Karpas-422 (cell line): ENCODE measurements at places on chromosomes 3 and 15.

DNA sequence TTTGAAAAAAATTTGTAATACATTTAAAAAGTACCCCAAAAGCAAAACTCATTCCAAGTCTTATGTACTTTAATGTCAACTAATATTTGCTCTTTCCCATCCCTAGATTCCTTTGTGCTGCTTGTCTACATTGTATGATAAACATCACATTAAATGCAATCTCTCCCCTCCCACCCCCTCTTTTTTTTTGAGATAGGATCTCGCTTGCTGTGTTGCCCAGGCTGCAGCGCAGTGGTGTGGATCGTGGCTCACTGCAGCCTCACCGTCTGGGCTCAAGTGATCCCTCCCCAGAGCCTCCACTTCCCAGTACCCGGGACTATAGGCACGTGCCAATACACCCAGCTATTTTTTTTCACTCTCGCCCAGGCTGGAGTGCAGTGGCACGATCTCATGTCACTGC is 12.6 kb downstream of the MAP2K1 start:
- no peak overlapping the region for H3K4me3 ChIP-seq
- no peak for DNase-seq
- H3K27me3 ChIP-seq = no peaks in the 10 kb centered on the region
- H3K27ac ChIP-seq = no peak overlapping the region
- H3K4me1 ChIP-seq = peaks cover 54% of the 10 kb centered on the region
- H3K36me3 ChIP-seq = peaks cover 11% of the 10 kb centered on the region; the same call in 1 of the 2 replicates

GRCh38 chr3:185297867-185298266 is 44.0 kb upstream of the EHHADH start:
- no peak overlapping the region for H3K27ac ChIP-seq
- H3K27me3 ChIP-seq = no peaks in the 10 kb centered on the region
- DNase-seq = no peak
- H3K4me1 ChIP-seq = no peaks in the 10 kb centered on the region
- H3K4me3 ChIP-seq = no peak overlapping the region

DNA sequence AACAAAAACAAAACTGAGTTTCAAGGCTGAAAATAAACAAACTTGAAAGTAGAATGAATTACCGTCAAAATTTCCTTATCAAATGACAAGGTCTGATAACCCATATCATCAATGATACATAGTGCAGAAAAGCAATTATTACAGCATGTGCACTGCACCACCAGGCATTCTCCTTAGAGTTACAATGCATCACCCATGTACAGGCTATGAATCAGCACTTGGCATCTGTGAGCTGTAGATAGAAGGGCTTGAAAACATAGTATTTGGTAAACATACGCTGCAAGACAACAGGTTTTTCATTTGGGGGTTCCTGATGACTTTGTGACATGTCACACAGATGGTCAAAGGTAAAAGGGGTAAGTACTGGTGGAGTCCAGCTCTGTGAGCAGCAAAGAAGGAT is 265.1 kb downstream of the CTNNB1 start:
- no peaks in the 10 kb centered on the region for H3K36me3 ChIP-seq
- H3K4me1 ChIP-seq = no peaks in the 10 kb centered on the region
- no peak for DNase-seq
- no peak overlapping the region for H3K4me3 ChIP-seq

- no peak overlapping the region for H3K27ac ChIP-seq
- H3K4me1 ChIP-seq = peaks cover 8% of the 10 kb centered on the region; the same call in 1 of the 2 replicates
Observed at GRCh38 chr3:67382536-67382935, 271.9 kb downstream of the SUCLG2 start.

- peaks cover 31% of the 10 kb centered on the region for H3K4me1 ChIP-seq
- no peak for DNase-seq
- no peaks in the 10 kb centered on the region for H3K36me3 ChIP-seq
Observed at GRCh38 chr15:77497942-77498361, 77.3 kb downstream of the HMG20A start.
